ENCODE measurements at places on chromosomes 11 and 22. TPM values are rescaled to one million over a fixed set of nuclear protein-coding genes. Genes with fewer than 3 reads are reported as not detected.

GRCh38 chr22:20128902-20129746, 2.5 kb upstream of the ZDHHC8 start:
- peak; percentile 50 for DNase-seq

DNA sequence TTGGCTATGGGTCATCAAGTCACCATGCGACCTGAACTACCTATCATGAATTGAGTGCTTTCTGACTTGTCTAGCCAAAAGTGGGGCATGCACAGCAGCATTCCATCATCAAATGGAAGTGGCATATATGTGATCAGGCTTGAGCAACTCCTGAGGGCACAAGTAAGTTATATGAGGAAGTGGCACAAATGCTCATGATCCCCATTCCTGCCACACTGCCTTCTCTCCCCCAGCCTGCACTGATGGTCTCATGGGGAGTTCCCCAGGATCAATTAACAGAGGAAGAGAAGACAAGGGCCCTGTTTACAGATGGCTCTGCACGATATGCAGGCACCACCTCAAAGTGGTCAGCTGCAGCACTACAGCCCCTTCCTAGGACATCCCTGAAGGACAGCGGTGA, 21.8 kb downstream of the MS4A4E start:
- DNase-seq, result no peak

DNA sequence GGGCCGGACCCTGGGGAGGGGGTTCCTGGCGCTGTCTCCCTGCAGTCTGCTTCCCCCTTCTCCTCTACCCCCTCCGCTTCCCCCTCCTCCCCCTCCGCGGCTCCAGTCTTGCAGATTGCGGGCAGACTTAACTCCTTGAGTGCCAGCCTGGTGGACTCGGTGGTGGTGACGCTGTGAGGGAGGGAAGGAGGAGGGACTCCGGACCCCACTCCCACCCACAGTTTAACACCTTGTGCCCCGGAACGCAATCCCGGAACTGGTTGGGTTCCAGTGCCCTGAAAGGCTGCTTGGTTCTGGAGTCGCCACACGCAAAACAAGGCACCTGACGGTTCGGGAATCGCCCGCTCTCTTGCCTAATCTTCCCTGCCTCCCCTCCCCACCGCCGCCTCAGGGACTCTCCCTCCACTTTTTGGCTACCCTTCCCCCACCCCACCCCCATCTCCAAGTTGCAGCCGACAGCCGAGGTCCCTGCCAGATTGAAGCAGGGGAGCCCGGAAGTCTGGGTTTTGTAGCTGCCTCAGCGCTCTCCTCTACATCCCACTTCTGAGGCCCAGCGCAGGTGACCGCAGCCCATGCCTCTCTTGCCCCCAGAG, 3.9 kb upstream of the BCL9L start:
- peak; percentile 94 for DNase-seq

GRCh38 chr11:103395612-103396011, 286.4 kb downstream of the DYNC2H1 start:
- DNase-seq, result no peak

OR2AT4 gene
- not detected for polyA plus RNA-seq

ALX4 gene
- not detected for polyA plus RNA-seq

DNA sequence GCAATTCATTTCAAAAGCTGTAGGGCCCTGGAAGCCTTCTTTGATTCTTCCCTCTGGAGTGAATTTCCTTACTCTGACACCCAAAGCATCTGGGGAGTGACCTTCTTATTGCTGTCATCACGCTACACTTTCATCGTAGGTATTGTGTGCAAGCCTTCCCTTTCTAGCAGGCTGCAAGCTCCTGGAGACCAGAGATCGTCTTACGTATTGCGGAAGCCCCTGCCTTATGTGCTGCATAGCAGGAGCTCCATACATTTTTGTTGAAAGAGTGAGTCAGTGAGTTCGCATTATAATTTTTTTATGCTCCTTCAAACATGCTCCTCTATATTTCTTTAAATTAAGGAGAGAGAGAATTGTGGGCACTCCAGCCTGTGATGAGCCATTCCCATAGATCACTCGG, 21.2 kb upstream of the TMEM218 start:
- no peak for DNase-seq

GRCh38 chr11:116311206-116311605, 461.6 kb downstream of the BUD13 start:
- no peak for DNase-seq

Data from naive thymus-derived CD8-positive, alpha-beta T cell (primary cell).